Activated CD8-positive, alpha-beta T cell treated with anti-CD3 and anti-CD28 coated beads for 36 hours (primary cell): ENCODE measurements at places on chromosomes 6 and 20. TPM values are rescaled to one million over a fixed set of nuclear protein-coding genes. Genes with fewer than 3 reads are reported as not detected.

The CFAP61 gene
- total RNA-seq: not detected

The KIAA0408 gene
- total RNA-seq: 2.6 TPM

The FAM110A gene
- total RNA-seq: 23.1 TPM

The TGM3 gene
- total RNA-seq: not detected

The PABPC1L gene
- 88.4 TPM for total RNA-seq

The MCHR2 gene
- not detected for total RNA-seq

The OTOR gene
- not detected for total RNA-seq

The SRXN1 gene
- total RNA-seq: 9.4 TPM

The BPIFA3 gene
- total RNA-seq: not detected

GRCh38 chr20:19765913-19766312, 7.9 kb downstream of the RIN2 start:
- no peak for DNase-seq

DNA sequence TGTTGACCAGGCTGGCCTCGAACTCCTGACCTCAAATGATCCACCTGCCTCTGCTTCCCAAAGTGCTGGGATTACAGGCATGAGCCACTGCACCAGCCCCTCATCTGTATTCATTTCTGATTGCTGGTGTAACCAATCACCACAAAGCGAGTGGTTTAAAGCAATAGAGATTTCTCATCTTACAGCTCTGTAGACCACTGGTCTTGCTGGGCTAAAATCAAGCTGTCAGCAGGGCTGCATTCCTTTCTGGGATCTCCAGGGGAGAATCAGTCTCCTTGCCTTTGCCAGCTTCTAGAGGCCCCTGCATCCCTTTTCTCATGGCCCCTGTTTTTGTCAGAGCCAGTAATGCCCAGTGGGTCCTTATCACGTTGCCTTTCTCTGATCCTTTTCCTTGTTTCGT, 49.9 kb upstream of the PMEPA1 start:
- DNase-seq: no peak

DNA sequence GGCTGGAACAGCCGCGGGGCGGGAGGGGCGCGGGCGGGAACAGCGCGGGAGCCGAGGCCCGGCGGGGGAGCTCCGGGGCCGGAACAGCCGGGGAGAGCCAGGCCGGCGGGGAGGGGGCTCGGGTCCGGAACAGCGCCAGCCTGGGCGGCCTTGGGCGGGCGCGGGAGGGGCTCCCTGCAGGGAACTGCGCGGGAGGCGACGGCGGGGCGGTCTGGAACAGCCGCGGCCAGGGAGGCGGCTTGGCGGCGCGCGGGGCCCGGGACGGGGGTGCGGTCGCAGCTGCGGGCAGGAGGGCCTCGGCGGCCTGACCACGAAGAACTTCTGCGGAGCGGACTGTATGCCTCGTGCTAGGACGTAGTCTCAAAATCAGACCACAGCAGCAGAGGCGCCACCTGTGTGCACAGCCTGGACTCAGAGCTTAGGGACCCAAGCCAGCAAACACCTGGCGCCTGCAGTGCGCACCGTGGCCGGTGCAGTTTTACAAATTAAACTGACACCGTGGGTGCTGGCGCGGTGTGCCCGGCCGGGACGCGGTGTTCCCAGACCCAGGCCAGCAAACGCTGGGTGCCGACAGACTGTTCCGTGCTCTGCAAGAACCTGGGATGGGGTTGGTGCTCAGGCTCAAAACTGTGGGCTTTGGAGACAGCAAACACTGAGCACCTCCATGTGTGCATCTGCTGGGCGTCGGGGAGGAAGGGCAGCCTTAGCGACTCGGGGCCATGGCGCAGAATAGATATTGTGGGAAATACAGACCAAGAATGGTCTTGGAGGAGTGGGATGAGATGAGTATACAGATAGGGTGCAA, 572 bp downstream of the ZNF341 start:
- peak; percentile 72 for DNase-seq

- no peak for DNase-seq
These were observed 8.6 kb downstream of the MAP3K5 start for GRCh38 chr6:136783495-136784270.

- DNase-seq: peak; percentile 26
These were observed 79.8 kb upstream of the CHD6 start for GRCh38 chr20:41697861-41698559.

DNA sequence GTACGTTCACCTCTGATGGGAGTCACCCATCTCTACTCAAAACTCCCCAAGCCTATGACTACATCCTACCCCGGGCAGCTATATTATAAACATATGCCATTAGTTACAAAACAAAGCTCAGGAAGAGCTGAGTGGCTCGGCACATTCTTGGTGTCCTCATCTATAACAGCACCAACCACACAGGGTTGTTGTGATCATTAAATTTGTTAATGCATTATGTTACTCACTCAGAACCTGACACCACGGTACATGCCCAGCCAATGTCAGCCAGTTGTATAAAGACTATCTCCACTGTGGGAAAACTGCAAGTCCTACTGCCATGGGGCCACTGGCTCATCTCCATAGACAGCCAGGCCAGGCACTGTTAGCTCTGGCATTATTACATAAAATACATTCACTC, 7.7 kb downstream of the CDK5RAP1 start:
- DNase-seq: no peak

DNA sequence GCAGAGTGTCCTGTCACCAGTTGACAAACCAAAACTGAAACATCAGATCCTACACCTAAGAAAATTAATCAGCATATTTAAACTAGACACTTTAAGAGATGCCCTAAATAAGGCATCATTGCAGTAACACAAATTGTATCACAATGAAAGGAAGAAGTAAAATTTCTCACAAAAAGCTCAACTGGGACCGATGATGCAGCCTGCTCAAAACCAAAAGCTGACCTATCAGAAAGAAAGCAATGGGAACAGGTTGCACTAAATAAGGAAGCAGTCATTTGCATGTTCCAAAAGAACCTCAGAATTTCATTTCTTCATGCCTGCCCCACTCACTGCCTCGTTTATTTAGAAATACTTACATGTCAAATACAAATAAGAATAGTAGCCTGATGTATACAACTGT, 12.1 kb downstream of the HIVEP2 start:
- DNase-seq: no peak

DNA sequence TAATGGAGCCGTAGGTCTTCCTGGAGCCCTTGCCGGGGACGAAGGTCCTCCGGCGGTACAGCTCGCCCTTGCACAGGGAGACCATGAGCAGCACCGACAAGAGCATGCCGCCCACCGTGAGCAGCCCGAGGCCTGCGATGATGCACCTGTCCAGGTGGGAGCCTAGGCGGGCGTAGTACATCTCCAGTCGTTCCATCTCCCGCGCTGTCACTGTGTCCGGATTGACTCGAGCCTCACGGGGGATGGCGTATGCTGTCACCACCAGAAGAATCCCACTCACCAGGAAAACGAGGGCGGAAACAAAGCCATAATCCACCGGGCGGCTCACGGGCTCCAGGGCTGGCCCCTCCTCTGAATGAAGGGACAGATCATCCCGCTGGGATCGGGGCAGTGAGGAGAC, 3.8 kb downstream of the TMEM74B start:
- no peak for DNase-seq

GRCh38 chr20:48489046-48489463, 338.7 kb downstream of the PREX1 start:
- DNase-seq: no peak

- no peak for DNase-seq
These were observed 225.4 kb downstream of the CDH4 start for GRCh38 chr20:61477451-61477861.

GRCh38 chr6:91487696-91488392, 901.0 kb upstream of the MAP3K7 start:
- no peak for DNase-seq

DNA sequence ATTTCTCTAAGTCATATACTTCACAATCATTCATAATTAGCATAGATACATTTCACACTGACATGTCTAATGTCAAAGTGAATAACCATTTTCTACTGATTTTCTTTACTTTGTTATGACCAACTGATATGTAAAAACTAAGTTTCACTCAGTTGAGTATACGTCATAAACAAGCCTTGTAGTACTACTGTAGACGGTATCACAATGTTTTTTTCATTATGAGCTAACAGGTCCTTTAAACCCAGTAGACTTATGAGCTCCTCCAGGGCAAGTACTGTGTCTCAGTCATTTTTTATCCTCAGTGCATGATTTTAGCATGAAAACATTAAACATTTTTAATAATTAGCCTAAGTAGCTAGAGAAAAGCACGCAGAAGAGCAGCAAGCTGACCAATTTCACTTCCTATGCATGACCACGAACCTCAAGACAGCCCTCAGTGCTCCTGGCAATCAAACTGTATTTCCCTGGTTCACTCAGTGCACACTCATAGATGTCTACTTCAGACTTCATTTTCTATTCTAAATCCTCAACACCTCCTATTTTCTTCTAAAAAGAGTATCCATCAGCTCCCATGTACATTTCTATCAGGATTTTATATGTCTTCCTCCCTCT, 32.0 kb upstream of the TFAP2D start:
- DNase-seq: no peak

DNA sequence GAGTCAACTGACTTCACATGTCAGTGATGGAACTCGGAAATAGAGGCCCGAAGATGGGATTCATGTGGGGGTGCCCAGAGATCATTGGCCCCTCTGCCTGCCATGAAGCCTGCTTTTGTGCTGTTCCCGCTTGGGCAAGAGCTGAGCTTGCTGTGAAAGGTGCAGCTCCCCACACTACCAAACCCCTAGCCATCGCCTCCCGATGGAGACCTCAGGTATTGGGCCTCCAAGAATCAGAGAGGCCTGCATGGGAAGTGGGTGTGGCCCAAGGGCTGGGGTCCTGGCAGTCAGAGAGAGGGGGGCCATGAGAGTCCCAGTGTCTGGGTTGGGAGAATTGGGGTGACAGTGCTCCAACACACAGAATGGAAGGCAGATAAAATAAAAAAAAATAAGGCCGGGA, 160.9 kb downstream of the SOD2 start:
- DNase-seq: no peak

GRCh38 chr6:10350720-10351119, 64.2 kb downstream of the TFAP2A start:
- no peak for DNase-seq

DNA sequence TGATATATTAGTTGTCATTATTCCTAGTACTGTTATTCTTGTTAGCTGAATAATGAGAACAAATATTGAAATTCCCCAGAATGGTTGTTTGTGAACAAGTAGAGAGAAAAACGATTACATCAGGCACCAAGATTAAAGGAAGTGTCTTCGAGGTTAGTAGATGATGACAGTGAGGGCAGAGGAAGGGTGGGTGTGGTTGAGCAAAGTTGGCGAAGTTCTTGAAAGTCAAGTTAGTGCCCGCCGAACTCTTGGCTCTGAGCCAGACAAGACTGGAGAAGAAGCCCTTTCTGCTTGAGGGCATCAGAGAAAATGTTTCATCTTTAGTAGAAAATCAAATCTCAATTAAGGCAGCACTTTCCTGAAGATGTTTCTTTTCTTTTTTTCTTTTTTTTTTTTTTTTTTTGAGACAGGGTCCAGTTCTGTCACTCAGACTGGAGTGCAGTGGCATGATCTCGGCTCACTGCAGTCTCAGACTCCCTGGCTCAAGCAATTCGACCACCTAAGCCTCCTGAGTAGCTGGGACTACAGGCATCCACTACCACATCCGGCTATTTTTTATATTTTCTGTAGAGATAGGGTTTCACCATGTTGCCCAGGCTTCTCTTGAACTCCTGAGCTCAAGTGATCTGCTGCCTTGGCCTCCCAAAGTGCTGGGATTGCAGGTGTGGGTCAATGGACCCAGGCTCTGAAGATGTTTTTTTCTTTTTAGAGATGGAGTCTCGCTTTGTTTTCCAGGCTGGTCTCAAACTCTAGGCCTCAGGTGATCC, 77.1 kb downstream of the SGK1 start:
- peak; percentile 91 for DNase-seq

GRCh38 chr6:10837622-10837994, 731 bp downstream of the MAK start:
- DNase-seq: peak; percentile 5

- no peak for DNase-seq
These were observed 229.7 kb downstream of the MAFB start for GRCh38 chr20:40459299-40459698.

DNA sequence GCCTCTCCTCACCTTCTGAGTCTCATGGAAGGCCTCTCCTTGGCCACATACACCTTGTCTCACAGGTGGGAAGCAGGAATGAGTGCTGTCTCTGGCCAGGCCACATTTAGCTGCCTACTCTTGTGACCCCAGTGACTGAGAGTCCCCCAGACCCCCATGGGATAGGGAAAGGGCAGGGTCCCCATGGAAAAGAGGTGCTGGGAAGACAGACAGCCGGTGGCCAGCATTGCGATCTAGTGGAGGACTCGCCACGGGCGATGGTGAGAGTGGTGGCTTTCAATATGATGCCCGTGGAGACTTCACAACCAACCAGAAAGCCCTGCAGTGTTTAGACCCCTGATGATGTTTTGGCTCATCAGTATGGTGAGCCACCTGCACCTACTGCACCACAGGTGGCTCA, 19.8 kb downstream of the MANBAL start:
- no peak for DNase-seq

DNA sequence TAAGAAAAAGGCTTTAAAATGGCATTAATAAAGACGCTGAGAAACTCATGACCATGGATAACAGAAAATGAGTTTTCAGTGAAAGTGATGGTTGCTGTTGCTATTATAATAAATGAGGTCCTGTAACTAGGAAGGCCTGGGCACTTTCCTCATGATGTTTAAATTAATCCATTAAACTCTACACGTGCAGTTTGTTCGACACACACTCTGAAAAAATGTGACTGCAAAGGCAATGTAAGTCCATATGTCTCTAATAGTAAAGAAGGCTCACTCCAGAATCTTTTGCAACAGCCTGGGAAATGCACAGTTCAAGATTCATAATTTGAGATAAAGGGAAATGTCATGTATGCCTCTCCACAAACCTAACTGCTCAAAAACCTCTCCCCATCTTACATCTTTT, 153.4 kb downstream of the COL12A1 start:
- DNase-seq: no peak

GRCh38 chr20:5127204-5127858, 523 bp downstream of the CDS2 start:
- DNase-seq: peak; percentile 88

DNA sequence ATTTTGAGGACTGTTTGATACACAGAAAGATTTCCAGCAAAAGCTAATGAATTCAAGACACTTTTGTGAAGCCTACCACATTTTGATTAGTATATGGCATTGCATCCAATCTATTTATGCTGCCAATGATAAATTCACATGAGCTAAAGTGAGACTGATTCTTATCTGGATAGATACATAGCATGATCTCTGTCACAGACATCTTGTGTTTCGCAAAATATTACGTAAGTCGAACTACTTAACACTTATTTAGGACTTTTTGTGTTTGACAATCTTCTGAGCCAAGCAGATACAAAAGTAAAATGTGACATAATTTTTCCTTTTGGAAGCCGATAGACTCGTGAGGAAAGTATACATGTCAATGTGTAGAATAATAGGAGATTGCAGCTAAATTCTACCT, 251.6 kb downstream of the HACE1 start:
- DNase-seq: no peak

DNA sequence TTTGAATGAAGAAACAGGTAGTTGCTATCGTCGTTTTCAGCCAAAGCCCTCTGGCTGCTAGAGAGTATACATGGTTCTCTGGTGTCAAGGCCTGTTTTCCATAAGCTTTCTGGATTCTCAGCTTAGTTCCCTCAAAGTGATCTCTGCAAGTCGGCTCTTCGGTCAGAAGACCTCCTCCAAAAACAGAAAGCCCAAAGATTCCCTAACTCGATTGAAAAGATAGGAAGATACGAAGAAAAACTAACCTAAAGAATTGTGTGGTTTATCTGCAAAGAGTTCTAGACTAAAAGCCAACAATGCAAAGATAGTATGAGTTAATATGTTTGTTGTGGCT, 545 bp upstream of the ASCC3 start:
- no peak for DNase-seq
